NCI-H1417 treated with DMSO at 0.1 percent for 48 hours (cell line): ENCODE measurements at places on chromosomes 4 and X.

DNA sequence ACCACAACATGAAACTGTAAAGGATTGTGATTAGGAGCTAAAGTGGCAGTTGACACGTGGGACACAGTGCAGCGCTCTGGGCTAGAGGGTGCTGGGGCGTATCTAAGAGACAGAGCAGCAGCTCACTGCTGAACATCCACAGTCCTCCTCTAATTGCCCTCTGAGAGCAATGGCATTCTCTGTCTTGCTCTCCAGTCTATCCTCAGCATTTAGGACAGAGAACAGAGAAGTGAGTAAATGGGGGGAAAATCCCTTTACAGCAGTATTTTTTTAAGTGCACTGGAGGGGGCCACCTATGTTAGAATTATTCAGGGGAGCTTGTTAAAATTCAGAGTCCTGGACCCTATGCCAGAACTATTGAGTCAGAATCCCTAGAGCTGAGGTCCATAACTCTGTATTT lies 4.2 kb upstream of the TMEM154 start:
- DNase-seq = no peak

DNA sequence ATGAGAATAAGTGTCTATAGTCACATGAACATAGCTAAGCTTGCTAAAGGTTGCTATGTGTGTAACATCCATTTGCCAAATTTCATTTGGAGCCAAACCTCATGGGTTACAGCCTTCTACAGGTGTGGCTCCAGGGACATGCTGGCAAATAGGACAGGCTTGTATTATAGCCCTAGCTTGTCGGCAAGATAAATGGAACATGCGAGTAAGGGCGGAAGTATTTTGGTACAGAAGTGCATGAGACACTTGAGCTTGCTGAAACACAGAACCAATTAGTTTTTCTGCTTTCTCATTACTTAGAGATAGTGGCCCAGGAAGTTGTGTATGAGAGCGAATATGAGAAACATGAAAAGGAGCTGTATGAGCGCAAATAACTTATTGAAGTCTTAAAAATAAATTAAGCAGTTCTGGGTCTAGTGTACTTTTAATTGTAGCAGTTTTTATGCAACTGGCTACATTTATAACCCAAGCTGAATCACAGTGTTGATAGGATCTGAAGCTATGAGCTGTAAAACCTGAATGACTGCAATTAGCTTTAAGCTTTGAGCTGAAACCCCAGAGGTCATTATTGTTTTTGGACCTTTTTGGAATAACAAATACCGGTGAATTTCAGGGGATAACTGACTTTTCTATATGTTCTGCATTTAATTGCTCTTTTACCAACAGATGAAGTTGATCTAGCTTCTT lies 64.6 kb downstream of the KDM5C start:
- no peak for DNase-seq

GRCh38 chr4:107896158-107896645 lies 35.1 kb upstream of the CYP2U1 start:
- no peak for DNase-seq

DNA sequence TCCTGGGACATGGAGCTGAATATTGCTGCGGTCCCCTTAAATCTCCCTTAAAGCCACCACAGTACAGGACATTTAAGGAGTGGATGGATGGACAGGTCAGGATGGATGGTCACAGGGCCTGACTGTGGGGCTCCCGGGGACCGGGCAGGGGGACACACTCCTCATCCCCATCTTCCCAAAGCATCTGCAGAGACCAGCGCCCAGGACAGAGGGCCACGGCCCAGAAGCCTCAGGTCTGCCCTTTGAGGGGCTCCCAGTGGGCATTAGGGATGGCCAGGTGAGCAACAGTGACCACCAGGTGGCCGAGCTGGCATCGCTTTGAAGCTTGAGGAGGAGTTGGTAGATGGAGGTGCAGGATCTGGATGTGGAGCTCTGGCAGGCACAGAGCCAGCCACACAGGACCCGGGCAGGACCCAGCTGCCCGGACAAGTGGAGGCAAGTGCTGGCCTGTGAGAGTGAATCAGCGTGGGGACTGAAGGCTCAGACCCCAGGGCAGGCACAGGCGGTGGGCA lies 51.4 kb downstream of the ABLIM2 start:
- DNase-seq = no peak
